Hematopoietic multipotent progenitor cell treated with erythropoietin and hydrocortisone succinate and interleukin-3 and kit ligand, for 4 days (in vitro differentiated cells): ENCODE measurements at places on chromosomes 5 and 9.

GRCh38 chr5:3701694-3702093, 106.1 kb downstream of the IRX1 start:
- DNase-seq = no peak

GRCh38 chr9:78132701-78133058, 101.1 kb upstream of the GNAQ start:
- DNase-seq = peak; percentile 53

GRCh38 chr5:36730537-36731216, 124.3 kb downstream of the SLC1A3 start:
- DNase-seq = no peak

GRCh38 chr5:25688156-25688555, 1043.4 kb upstream of the CDH10 start:
- DNase-seq = peak; percentile 52

GRCh38 chr5:57106661-57107060, 67.2 kb upstream of the GPBP1 start:
- DNase-seq = no peak

DNA sequence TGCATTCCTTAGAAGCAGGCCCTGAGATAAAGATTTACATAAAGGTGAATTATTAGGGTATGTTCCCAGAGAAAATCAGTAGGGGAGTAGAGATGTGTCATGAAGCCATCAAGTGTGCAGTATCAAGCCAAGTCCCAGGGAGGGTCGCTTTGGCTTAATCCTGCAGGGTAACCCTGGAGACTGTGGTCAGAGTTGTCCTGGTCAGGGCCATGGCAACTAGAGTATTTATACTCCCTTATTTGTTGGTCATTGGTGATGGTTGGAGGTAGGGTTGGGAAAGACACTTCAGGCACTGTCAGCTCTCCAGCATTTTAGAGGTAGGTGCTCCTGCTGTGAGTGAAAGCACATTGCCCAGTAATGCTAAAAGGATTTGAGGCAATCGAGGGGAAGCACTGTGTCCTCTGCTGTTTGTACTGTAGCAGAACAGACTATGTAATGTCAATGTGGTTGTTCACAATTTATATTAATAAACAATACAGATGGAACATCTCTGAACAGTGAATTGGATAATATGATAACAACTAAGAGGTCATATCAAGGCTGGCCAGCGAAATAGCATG, 108.9 kb downstream of the GDNF start:
- DNase-seq = no peak

- no peak for DNase-seq
These were observed 329.5 kb downstream of the DEPDC1B start for GRCh38 chr5:60370508-60370907.

GRCh38 chr9:70136632-70137031, 93.0 kb downstream of the MAMDC2 start:
- DNase-seq = no peak

DNA sequence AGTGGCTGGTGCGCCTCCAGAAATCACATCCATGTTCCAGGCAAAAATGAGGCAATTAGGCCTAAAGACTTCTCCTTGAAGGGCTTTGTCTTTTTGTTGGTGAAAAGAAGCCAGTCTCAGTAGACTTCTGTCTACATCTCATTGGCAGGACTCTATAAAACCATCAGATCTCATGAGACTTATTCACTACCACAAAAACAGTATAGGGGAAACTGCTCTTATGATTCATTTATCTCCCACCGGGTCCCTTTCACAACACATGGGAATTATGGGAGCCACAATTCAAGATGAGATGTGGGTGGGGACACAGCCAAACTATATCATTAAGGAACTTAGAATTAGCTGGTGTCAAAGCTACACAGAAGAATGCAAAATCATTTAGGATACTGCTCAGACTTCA, 77.7 kb upstream of the SNX2 start:
- DNase-seq = no peak

DNA sequence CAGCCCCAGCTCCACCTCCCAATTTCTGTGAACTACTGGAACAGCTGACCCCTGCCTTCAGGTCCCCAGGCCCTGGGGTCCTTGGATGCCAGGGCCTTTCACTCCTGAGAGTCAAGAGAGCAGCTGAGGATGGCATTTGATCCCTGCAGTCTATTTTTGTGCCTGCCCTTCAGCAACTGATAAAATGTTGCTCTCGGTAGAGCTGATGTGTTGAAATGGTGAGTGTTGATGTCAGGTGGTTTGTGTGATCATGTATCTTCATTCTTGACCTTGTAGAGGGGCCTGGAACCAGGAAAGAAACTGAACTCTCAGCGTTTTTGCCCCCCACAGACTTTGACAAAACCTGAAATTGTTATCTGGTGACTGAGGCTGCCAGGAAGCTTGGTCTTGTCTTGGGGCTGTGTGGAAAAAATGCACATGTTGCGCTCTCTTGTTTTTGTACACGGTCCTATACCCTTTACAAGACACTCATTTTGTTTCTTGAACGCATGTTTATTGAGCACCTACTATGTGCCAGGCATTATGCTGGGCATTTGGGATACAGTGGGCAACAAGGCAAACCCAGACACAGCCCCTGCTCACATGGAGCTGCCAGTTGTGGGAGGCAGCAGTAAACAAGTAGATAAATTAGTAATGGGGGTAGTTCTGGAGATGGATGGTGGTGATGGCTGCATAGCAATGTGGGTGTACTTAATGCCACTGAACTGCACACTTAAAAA, 78.3 kb downstream of the PPARGC1B start:
- peak; percentile 18 for DNase-seq

GRCh38 chr5:15105799-15106393, 234.3 kb upstream of the ANKH start:
- DNase-seq = peak; percentile 67

DNA sequence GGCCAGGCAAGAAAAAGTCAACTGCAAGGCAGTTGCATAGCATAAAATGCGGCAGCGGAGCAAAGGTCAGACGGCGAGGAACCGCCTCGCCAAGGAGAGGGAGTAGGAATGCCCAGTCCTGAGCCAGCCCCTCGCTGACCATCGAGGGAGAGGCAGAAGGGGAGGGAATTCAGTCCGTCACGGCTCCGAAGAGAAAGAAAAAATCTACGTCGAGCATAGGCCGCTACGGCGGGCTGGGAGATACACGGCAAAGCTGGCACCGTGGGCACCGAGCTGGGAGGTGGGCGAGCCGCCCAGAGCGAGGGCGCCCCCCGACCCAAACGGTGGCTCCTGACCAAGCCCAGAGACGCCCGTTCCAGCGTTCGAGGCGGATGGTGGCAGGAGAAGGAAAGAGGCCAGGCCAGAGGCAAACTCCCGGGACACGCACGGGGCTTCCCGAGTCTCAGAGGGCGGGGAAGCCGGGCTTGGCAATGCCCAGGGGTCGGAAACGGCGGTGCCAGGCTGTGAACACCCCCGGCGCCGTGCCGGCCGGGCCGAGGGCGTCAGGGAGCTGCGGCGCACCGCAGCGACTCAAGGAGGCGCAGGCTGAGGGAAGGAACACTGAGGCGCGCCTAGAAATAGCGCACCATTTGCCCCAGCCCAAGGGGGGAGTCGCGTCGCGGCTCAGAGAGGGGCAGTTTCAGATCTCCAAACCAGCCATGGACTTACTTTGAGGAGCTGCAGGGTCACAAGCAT, 518 bp downstream of the SPRY4 start:
- DNase-seq = no peak

DNA sequence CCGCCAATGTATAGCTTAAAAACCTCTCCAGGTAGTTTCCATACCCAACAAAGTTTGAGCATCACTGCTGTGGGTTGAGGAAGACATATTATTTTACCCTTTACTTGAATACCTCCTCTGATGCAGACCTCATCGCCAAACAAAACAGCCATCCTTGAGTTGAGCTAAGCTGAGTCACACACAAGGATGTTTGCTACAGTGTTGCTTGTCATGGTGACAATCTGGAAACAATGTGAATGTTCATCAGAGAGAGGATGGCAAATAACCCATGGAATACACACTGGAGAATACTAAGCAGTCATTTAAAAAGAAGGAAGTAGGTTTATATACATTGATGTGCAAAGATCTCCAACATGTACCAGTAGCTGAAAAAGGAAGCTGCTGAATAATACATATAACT, 41.1 kb upstream of the TCF7 start:
- DNase-seq = no peak

- no peak for DNase-seq
These were observed 16.6 kb upstream of the PCDHB2 start for GRCh38 chr5:141077826-141078225.

DNA sequence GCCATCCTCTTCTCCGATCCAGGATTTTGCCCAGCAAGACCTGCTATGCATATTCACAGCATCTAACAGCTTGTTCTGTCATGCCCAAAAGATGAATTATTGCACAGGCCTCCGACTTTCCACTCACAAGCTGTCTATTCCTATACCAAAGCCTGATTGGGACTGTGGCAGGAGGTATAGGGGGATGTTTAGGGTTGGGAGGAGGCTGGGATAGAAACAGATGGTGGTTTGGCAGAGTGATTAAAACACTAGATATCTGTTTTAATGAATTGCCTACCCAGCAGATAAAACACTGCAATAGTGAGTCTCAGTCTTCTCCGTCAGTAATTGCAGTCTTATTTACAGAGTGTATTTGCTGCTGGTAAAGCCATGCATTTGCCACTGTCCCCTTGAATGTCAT, 215.3 kb downstream of the TLR4 start:
- no peak for DNase-seq

- DNase-seq = peak; percentile 20
These were observed 189.8 kb downstream of the ARHGAP26 start for GRCh38 chr5:142959683-142960657.

GRCh38 chr9:130900701-130901497, 4.3 kb upstream of the QRFP start:
- no peak for DNase-seq

GRCh38 chr9:72646061-72646460, 124.7 kb downstream of the TMC1 start:
- DNase-seq = no peak

DNA sequence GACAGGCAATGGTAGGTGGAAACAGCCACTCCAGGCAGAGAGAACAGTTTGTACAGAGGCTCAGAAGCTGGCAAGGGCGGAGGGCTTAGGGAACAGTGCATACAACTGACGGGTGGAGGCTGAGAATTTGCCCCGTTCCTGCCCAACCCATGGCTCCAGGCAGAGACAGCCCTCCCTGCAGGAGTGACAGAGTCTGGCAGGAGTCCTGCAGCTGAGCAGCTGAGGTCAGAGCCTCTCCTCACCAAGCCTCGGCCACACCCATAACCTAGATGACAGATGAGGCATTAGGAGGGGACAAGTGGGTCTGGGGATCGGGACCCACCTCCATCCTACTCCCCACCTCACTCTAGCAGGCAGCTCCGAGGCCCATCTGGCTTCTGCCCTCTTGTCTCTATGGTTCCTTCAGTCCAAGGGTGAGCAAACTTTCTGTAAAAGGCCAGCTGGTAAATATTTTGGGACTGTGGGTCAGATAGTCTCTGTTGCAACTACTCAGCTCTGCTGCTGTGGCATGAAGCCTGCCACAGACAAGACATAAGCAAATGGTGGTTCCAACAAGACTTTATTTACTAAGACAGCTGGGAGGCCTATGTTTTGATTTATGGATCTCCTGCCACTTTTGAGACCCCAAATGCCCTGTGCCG, 83.7 kb downstream of the SH3TC2 start:
- no peak for DNase-seq

DNA sequence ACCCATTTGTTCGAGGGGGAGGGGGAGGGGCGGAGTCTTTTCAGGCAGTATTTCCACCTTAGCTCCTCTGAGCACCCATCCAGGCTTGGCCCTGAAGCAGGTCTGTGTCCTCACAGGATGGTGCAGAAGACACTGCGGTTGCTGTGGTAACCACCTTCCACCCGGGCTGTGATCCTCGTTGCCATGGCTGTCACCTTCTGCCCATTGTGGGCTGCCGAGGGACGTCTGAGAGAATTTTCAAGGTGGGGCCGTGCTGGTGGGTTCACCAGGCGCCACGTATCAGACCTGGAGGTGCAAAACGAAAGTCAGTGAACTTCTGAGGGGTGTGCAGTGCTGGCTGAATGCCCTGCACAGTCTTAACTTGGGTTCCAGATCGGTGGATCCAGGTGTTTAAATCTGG, 26.7 kb downstream of the POLR1E start:
- no peak for DNase-seq
